ENCODE measurements at places on chromosomes 16 and 17.

GRCh38 chr16:50743581-50744225, 1.8 kb downstream of the CYLD start:
- DNase-seq: no peak

DNA sequence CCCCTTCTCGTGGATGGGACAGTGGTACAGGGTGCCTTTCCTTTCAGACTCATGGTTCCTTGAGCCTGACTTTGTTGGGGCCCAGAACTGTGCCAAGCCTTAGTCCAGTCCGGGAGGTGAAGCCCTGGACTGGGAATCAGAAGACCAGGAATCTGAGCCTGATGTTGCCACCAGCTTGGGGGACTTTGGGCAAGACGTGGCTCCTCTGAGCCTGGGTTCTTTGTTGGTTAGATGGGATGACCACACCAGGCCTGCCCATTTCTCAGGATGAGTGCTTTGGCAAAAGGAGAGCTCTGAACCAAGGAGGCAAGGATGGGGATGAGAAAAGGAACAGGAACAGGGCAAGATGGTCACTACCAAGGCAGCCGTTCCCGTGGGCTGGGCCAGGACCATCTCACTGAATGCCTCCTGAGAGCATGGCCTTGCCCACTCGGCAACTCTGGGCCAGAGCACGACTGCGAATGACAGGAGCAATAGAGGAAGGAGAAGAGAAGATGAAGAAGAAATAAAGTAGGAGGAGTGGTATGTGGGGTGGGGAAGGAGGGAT, 32.5 kb downstream of the PITPNM3 start:
- DNase-seq: no peak

- DNase-seq: no peak
Measured at GRCh38 chr16:54026456-54026855, 260.1 kb downstream of the IRX3 start.

DNA sequence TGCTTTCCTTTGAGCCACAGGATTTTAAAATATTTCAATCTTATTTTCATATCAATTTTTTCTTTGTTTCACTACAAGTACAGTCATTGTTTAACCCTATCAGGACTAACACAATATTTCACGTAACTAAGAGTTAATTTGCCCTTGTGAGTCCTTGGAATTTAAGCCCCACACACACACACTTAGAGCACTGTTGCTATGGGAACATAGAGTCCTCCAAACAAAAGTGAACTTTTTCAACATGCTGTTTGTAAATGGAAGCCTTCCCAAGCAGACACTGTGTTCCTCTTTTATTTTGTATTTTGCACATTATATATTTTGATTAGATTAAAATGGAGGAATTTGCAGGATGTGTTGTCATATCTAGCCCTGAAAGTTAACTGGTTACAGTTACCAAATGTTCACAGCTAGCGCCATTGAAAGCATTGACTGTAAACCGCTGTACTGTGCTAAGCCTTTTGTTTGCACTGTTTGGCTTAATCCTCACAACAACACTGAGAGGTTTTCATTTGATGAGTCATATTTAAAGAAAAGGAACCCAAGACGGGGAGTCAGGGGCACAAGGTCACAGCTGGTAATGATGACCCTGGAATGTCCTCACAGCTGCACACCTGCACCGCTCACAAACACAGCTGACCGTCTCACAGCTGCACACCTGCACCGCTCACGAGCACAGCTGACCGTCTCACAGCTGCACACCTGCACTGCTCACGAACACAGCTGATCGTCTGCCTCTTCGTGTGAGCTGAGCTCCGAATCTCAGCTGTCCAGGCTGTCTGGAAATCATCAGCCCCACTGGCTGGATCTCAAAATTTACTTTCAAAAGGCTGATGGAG, 6.3 kb downstream of the HSBP1 start:
- peak; percentile 74 for DNase-seq

GRCh38 chr17:78727057-78727456, 55.0 kb downstream of the CYTH1 start:
- DNase-seq: no peak

- no peak for DNase-seq
Measured at GRCh38 chr16:4937782-4938682, 1.1 kb upstream of the PPL start.

DNA sequence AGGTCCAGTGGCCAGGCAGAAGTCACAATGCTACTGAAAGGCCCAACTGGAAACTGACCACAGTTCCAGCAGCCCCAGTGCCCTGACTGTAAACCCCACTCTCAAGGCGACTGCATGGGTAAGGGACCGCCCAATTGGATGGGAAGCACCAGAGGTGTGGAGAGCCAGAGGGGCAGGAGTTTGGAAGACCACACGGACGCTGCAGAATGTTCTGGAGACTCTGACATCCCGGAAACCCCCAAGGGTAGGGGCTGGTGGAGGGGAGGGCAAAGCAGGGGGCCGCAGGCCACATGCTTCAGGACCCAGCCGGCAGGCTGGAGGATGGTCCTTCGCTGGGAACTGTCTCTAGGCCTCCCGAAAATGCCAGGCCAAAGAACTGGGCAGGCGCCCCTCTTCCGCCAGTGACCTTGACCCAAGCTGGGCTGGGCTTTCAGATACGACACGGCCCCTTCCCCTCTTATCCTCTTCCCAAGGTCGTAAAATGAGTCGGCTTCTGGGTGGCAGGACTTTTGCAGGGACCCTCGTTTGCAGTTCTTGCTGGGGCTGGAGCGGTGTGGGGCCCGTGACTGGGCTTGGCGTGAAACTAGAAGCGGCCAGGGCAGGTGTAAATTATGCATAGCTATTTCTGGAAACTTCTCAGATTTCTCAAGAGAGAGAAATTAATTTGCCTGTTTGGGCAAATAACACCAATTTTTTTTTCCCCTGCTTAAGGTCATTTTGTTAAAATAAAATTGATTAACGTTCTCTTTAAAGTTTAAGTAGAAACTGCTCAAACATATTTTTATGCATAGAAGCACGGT, 110.2 kb downstream of the C16orf78 start:
- no peak for DNase-seq

GRCh38 chr16:48054881-48055601, 100.8 kb downstream of the ABCC12 start:
- peak; percentile 84 for DNase-seq

DNA sequence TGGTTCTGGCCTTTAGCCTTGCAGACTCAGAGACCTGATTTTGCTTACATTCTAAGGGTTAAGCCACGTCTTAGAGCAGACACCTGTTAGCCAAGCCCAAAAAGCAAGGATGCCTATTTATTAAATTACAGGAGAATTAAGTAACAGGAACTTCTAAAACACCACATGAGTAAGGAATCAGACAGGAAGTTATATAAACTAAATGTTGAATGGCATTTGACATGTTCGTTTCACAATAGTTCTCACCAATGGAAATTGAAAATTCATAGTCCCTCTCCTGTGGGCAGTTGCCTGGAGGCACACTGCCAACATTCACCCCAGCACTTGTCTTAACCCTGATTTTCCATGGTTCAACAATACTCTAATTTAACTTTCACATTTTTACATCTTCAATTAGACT, 9.0 kb downstream of the KRTAP9-7 start:
- DNase-seq: no peak

- DNase-seq: no peak
Measured at GRCh38 chr17:14098246-14098645, 28.9 kb downstream of the COX10 start.

DNA sequence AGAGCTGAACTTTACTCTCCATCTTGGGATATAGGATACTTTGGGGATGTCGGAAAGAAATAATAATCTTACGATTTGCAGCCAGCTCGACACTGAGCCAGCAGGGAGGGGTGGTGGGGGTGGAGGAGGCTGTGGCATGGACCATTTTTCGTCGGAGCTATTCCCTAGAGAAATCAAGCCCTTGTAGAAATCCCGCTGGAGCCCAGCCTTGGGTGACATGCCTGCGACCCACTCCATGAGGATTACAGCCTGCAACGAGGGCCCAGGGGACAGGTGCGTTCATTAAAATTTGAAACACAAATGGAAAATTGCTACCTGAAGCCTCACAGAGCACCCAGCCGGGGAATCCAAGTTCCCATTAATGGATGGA, 82.8 kb upstream of the GSE1 start:
- DNase-seq: no peak

DNA sequence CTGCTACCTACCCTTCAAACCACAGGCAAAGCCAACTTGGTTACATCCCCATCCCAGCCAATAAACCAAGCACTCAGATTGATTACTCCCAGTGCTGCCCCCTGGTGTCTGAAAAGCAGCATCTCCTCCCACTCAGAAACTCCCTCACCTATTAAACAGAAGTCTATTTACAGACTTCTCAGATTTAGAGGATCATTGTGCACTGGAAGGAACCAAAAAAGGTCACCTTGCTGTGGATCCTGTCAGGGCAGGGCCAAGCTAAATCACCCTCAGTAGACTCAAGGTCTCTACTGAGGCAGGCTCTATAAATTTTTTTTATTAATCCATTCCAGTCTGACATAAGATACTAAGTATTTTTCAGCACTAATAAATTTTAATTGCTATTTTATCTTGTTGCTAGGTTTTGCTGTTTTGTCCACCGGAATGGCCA, 17.6 kb downstream of the HIGD1B start:
- DNase-seq: peak; percentile 91

- DNase-seq: no peak
Measured at GRCh38 chr16:57261806-57262205, 16.7 kb downstream of the ARL2BP start.

GRCh38 chr17:6701719-6702118, 11.4 kb downstream of the SLC13A5 start:
- DNase-seq: peak; percentile 45

DNA sequence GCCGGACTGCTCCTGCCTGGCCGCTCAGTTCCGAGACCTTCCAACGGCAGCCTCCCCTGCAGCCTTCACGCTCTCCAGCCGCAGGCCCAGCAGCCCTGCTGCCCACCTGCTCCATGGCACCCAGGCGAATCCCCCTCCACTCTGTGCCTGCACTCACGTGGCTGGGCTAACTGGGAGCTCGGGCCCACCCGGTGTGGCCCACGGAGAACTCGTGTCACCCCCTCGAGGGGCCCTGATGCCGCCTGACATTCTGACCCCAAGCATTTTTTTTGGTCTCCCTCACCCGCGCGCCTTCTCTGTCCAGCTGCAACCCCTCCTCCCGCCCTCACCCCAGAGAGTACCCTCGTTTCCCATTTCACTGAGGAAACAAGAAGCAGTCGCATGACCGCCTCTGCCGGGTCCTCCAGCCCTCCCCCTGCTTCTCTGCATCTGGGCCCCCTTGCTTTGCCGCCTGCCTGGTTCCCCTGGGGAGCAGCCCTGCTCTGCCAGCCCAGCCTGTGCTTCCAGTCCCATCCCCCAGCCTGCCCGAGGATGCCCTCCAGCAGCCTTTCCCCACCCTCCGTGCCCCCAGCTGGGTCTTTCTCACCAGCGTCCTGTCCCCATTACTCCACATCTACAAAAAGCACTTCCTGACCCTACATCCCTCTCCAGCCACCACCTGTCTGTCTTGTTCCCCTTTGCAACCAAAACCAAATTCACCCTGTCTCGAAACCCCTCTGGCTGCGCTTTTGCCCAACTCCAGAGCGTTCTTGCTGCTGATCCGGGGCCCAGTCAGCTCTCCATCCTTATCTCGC, 146.4 kb upstream of the CHMP6 start:
- DNase-seq: peak; percentile 67

DNA sequence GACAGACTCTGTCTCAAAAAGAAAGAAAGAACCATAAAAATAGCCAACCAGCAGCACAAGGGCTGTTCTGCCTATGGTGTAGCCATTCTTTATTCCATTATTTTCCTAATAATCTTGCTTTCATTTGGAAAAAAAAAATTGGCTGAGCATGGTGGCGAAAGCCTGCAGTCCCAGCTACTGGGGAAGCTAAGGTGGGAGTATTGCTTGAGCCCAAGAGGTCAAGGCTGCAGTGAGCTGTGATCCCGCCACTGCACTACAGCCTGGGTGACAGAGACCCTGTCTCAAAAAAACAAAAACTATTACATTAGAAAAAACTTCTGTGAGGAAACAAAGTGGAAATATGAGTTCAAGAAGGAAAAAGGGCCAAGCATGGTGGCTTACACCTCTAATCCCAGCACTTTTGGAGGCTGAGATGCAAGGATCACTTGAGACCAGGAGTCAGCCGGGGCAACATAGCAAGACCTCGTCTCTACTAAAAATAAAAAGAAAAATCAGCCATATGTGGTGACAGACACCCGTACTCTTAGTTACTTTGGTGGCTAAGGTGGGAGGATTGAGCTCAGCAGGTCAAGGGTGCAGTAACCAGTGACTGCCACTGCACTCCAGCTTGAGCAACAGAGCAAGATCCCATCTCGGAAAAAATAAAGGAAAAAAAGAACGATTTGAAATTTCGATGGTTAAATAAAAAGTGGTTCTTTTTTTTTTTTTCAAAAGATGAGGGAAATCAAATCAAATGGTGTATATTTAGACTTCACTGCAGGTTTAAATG, 2.5 kb downstream of the DCAKD start:
- DNase-seq: no peak

- DNase-seq: no peak
Measured at GRCh38 chr17:82021900-82022309, 773 bp downstream of the CENPX start.

DNA sequence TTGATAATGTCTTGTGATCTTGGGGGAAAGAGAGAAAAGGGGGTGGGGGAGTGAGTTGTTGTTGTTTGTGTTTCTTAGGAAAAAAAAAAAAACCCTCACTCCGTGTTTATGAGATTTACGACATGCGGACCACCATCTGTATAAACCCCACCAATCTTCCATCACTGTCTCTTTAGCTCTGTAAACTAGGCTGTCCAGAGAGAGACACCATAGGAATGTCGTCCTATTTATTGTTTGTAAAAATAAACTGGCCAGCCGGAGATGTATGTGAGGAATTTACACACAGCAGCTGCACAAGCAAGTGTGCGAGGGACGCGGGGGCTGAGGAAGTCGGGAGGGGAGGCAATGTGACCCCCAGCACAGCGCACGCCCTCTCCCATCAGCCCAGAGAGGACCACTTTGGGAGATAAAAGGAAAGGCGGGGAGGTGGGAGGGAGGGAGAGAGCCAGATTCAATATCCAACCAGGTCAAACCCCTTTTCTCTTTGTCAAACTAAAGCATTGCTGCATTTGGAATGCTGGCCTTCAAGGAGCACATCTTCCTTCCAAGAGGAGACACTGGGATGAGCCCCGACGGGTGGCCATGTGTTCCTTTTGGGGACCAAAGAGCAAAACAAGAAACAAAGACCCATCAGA, 136.2 kb upstream of the SALL1 start:
- DNase-seq: no peak

DNA sequence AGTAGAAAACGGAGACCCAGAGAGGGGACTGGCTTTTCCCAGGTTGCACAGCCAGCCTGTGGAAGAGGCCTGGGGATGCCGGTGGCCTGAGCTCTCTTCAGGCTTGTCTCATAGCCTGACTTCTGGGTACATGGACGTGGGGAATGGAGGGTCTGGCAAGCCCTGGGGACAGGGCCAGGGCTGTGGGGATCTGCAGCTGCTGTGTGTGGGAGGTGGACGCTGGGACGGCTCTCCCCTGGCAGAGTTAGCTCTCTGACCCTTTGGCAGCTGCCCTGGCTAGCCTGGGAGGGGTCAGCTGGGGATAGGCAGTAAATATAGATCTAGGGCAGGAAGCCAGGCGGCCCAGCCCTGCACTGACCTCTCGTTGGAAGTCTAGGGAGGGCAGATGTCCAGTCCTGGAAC, 20.5 kb downstream of the SLC4A1 start:
- DNase-seq: no peak

DNA sequence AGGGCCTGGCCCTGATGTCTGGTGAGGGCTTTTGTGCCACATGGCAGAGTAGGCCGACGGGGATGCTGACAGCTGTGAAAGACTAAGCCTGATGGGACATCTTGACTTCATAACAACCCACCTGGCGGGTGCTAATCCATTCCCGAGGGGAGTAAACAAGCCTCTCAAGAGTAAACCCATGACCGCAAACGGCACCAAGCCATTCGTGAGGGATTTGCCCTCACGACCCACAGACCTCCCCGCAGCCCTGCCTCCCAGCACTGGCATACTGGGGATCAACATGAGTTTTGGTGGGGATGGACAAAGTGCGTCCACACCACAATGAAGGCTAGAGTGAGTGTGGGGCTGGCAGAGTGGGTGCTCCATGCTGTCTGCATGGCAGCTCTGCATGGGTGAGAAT, 11.7 kb downstream of the RNF213 start:
- no peak for DNase-seq

Measured in eye (tissue), 1 donor.